BJ (cell line): ENCODE measurements at places on chromosomes 2 and 18. TPM values are rescaled to one million over a fixed set of nuclear protein-coding genes. Genes with fewer than 3 reads are reported as not detected.

The HMSD gene
- 0.26 and 0.39 TPM in 2 replicates for polyA plus RNA-seq

The ACSL3 gene
- 46.3 and 56.8 TPM in 2 replicates for polyA plus RNA-seq

The MDH1 gene
- 166 and 233 TPM in 2 replicates for polyA plus RNA-seq

The CHRNG gene
- not detected in 2 replicates for polyA plus RNA-seq

The FEV gene
- not detected in 2 replicates for polyA plus RNA-seq

The ITGB1BP1 gene
- 50.7 and 88.9 TPM in 2 replicates for polyA plus RNA-seq

The CFC1 gene
- not detected in 2 replicates for polyA plus RNA-seq

The GKN2 gene
- polyA plus RNA-seq: not detected in 2 replicates

The FOXI3 gene
- polyA plus RNA-seq: not detected in 2 replicates

The IL18R1 gene
- polyA plus RNA-seq: 0.11 TPM in 1 of 2 replicates, not detected in the other

The TRIM43 gene
- polyA plus RNA-seq: not detected in 2 replicates

The EML6 gene
- 0.18 and 0.36 TPM in 2 replicates for polyA plus RNA-seq

The SH3RF3 gene
- 3.2 and 3.6 TPM in 2 replicates for polyA plus RNA-seq

The CCL20 gene
- polyA plus RNA-seq: not detected in 2 replicates

The MARCHF4 gene
- 9.7 and 10.0 TPM in 2 replicates for polyA plus RNA-seq

The MYCN gene
- polyA plus RNA-seq: not detected in 2 replicates

The NRP2 gene
- polyA plus RNA-seq: 14.7 and 19.7 TPM in 2 replicates
